Spinal cord (tissue), 10 donors: ENCODE measurements at places on chromosomes 6 and 20. TPM values are rescaled to one million over a fixed set of nuclear protein-coding genes. Genes with fewer than 3 reads are reported as not detected.

DNA sequence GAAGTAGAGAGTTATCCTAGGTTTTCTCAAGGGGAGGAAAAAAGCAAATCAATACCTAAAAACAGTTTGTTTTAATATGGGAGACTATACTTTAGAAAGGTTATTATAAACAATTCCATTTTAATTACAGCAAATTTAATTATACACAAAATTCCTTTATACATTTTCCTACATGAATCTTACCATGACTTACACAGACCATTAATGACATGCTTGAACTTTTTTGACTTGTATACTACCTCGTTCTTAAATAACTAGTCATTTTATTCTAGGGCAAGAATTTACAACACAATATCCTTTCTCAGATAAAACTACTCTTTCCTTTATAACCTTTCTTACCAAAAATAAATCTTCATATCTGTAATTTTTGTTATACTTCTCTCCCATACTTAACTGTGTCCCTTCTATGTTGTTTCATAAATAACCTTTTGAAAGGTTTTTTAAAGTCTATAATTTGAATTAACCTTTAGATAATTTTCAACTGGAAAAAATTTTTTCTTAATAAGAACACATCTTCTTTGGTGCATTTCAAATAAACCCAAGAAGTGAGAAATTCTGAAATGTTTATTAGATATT lies 729.4 kb downstream of the TENT5A start:
- H3K27ac ChIP-seq = no peak overlapping the region
- H3K36me3 ChIP-seq = no peaks in the 10 kb centered on the region
- DNase-seq = no peak
- H3K4me1 ChIP-seq = no peaks in the 10 kb centered on the region
- H3K4me3 ChIP-seq = no peak overlapping the region

The EYA4 gene
- total RNA-seq = 2.3 TPM

GRCh38 chr20:19926591-19926990 lies 90.6 kb upstream of the NAA20 start:
- no peak overlapping the region for H3K27ac ChIP-seq
- peaks cover 5% of the 10 kb centered on the region for H3K36me3 ChIP-seq
- no peaks in the 10 kb centered on the region for H3K27me3 ChIP-seq
- H3K4me1 ChIP-seq = peaks cover 17% of the 10 kb centered on the region
- H3K4me3 ChIP-seq = no peak overlapping the region
- no peak for DNase-seq

The BHLHE23 gene
- not detected for total RNA-seq

GRCh38 chr6:88171312-88171711 lies 5.2 kb upstream of the CNR1 start:
- H3K4me1 ChIP-seq = peaks cover 9% of the 10 kb centered on the region
- no peak overlapping the region for H3K4me3 ChIP-seq
- H3K27ac ChIP-seq = no peak overlapping the region
- DNase-seq = no peak
- H3K36me3 ChIP-seq = no peaks in the 10 kb centered on the region

GRCh38 chr6:108323710-108324466 lies 29.0 kb downstream of the AFG1L start:
- H3K36me3 ChIP-seq = peaks cover 9% of the 10 kb centered on the region
- H3K4me3 ChIP-seq = no peak overlapping the region
- DNase-seq = no peak

The SLC16A10 gene
- 14.9 TPM for total RNA-seq

GRCh38 chr6:134238960-134239795 lies 78.7 kb downstream of the SGK1 start:
- no peaks in the 10 kb centered on the region for H3K4me1 ChIP-seq
- H3K27ac ChIP-seq = no peak overlapping the region
- no peaks in the 10 kb centered on the region for H3K36me3 ChIP-seq
- no peaks in the 10 kb centered on the region for H3K27me3 ChIP-seq
- peak; percentile 32 for DNase-seq

DNA sequence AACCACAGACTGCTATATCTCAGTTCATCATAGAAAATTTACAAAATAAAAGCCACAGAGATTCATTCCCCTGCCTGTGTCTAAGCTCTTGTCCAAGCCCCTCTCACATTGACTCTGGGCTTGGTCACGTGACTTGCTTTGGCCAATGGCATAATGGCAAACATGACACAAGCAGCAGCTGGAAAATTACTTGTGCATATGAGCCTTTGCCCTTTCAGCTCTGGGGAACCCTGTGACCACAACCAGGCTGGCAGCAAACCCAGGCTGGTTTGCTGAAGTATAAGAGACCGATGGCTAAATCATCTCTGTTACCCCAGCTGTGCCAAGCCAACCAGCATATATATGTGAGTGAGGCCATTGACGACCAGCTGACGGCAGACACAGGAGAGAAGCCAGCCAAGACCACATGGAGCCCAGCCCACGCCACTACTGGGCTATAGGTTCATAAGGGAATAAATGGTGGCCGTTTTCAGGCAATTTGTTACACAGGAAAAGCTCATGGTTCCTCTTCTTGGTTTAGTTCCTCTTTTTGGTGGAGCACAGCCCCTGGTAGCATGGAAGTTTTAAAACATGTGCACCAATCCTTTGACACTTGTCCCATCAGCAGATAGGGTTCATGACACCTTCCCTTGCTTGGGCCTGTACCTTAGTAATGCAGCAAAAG lies 31.8 kb upstream of the RSPO4 start:
- H3K27ac ChIP-seq = no peak overlapping the region
- DNase-seq = peak; percentile 8
- no peak overlapping the region for H3K4me3 ChIP-seq
- H3K36me3 ChIP-seq = no peaks in the 10 kb centered on the region
- no peaks in the 10 kb centered on the region for H3K27me3 ChIP-seq

The ZNF165 gene
- total RNA-seq = 1.7 TPM

The ETV7 gene
- total RNA-seq = 0.40 TPM

The CTCFL gene
- 0.28 TPM for total RNA-seq

The TUBB2A gene
- 476 TPM for total RNA-seq

DNA sequence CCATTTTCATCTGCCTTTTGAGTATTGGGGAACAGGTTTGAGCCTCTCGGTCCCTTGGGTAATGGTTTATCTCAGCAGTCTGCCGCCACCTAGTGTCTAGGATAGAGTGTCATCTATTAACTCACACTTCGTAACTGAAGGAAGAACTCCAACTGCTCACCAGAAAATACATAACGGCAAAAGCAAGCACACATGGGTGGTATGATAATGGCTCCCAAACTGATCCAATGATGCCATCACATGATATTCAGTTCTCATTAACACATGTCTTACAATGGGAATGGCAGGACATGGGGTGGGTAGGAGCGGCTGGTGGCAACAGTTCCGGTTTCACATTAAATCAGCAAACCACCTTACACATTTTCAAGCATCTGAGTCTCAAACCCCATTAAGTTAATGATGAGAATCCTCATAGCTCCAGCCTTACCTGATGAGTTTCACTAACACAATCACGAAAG lies 110.7 kb upstream of the PHACTR1 start:
- H3K4me3 ChIP-seq = no peak overlapping the region
- H3K27ac ChIP-seq = no peak overlapping the region
- H3K27me3 ChIP-seq = no peaks in the 10 kb centered on the region

- no peak for DNase-seq
- no peaks in the 10 kb centered on the region for H3K36me3 ChIP-seq
Measured at GRCh38 chr20:4283016-4283415, 267.7 kb upstream of the RNF24 start.

DNA sequence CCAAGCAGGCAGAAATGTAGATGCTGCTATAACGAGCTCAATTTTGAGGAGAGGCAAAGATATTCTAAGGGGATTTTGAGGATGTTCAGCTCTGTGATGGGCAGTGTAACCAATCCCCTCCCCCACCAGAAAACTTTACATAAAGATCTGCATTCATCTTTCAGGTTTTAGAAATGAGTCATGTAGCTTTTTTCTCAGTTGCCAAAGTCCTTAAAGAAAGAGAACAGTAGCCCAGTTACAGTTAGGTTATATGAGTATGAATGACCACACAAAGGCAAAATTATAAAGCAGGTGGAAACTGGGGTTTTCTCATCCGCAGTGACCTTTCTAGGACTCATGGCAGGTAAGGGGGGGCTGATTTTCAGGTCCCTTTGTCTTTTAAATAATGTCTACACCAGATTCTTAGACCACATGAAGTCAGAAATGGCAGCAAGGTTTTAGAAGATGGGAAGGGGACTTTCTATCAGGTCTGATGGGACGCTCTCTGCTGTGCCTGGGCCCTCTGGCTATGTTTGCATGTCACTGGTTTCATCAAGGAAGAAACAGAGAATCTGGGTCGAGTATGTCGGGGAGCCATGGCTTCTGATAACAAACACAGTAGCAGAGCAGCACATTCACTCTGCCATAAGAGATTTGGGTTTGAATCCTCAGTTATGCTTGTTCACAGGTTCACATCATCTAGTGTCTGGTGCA lies 94.7 kb downstream of the CLIC5 start:
- H3K4me3 ChIP-seq = no peak overlapping the region
- no peaks in the 10 kb centered on the region for H3K36me3 ChIP-seq
- no peaks in the 10 kb centered on the region for H3K27me3 ChIP-seq

The REPS1 gene
- 56.1 TPM for total RNA-seq

- no peak for DNase-seq
- no peaks in the 10 kb centered on the region for H3K27me3 ChIP-seq
- H3K36me3 ChIP-seq = no peaks in the 10 kb centered on the region
- H3K4me3 ChIP-seq = no peak overlapping the region
- no peak overlapping the region for H3K27ac ChIP-seq
- H3K4me1 ChIP-seq = peaks cover 7% of the 10 kb centered on the region
Measured at GRCh38 chr6:157953580-157954091, 28.0 kb upstream of the SYNJ2 start.

The MOG gene
- total RNA-seq = 22.6 TPM
